ENCODE measurements at places on chromosomes 2 and 18.

DNA sequence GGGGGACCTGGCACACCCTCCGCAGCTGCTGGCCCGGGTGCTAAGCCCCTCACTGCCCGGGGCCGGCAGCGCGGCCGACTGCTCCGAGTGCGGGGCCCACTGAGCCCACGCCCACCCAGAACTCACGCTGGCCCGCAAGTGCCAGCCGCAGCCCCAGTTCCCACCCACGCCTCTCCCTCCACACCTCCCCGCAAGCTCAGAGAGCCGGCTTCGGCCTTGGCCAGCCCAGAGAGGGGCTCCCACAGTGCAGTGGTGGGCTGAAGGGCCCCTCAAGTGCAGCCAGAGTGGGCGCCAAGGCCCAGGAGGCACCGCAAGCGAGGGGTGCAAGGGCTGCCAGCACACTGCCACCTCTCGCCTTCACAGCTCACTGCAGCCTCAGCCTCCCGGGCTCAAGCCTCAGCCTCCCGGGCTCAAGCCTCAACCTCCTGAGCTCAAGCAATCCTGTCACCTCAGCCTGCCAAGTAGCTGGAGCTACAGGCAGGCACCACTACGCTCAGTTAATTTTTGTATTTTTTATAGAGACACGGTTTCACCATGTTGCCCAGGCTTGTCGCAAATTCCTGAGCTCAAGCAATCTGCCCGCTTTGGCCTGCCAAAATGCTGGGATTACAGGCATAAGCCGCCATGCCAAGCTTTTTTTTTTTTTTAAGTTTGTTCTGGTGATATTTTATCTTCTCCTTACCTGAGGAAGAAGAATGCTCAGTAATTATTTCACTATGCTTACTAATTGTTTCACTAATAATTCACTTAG lies 71.7 kb upstream of the CDCA7 start:
- DNase-seq, result no peak

GRCh38 chr2:74862020-74862964 lies 28.4 kb downstream of the HK2 start:
- DNase-seq, result no peak

DNA sequence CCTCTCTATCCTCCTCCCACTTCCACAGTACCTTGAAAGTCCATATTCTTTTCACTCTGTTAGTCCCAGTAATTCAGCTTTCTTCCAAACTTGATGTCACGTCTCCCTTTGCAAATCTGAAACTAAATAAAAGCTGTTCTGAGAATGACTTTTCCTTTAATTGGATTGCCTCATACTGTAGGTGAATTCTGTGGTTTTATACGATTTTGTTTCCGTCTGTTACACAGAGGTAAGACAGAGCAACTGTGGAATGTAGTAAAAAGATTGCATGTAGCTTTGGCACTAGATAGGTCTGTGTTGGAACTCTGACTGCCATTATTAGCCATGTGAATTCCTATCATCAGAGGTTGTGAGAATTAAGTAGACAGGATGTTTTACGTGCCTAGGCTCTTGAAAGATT lies 25.9 kb downstream of the MALT1 start:
- DNase-seq, result no peak

GRCh38 chr2:162072181-162072702 lies 1.8 kb downstream of the DPP4 start:
- no peak for DNase-seq

GRCh38 chr18:808502-808901 lies 3.5 kb downstream of the YES1 start:
- no peak for DNase-seq

- no peak for DNase-seq
Observed at GRCh38 chr2:20676353-20677215, 9.6 kb downstream of the GDF7 start.

DNA sequence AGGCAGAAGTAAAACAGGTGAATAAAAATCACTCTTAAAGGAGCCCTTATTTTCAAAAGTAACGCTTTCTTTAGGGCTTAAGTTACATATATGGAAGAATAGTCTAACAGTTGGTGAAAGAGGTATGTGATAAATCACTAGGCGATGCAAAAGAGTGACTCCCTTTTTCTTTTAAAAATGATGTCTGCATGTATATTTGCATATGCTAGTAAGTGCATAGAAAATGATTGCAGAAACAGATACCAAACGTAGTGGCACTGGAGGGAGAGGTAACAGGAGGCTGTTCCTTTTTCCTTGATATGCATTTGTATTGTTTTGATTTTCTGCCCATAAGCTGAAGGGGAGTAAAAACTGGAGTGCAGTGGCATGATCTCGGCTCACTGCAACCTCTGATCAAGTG lies 158.3 kb downstream of the PRPF40A start:
- no peak for DNase-seq

- no peak for DNase-seq
Observed at GRCh38 chr2:14533131-14533757, 99.3 kb upstream of the LRATD1 start.

- DNase-seq, result peak; percentile 78
Observed at GRCh38 chr18:76502551-76502950, 7.5 kb upstream of the ZNF516 start.

DNA sequence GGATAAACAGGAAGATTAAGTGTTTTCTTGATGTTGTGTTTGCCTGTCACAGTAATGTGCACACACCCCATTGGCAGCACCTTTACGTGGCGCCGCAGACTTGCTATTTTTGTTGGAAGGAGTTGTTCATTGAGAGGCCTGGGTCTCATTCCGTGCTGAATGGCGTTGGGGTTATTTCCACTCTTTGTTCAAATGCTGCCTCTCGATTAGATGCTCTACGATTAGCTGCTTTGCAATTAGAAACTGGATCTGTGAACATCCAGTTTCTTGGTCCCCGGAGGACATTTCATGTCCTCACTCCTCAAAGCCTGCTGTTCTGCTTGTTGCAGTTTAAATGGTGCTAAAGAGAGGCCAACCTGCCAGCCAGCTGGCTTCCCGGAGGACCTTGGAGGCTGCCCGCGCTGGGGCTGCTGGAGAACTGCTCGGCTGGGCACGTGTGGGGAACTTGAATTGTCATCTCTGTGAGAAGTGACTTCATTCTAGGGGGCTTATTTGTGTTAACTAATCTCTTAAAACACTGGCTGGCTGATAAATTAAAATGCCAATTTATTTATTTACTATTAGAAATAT lies 117.4 kb upstream of the NABP1 start:
- no peak for DNase-seq

- DNase-seq, result no peak
Observed at GRCh38 chr2:175156534-175156933, 11.5 kb downstream of the ATF2 start.

GRCh38 chr2:70090706-70091334 lies 3.5 kb downstream of the PCBP1 start:
- DNase-seq, result no peak

DNA sequence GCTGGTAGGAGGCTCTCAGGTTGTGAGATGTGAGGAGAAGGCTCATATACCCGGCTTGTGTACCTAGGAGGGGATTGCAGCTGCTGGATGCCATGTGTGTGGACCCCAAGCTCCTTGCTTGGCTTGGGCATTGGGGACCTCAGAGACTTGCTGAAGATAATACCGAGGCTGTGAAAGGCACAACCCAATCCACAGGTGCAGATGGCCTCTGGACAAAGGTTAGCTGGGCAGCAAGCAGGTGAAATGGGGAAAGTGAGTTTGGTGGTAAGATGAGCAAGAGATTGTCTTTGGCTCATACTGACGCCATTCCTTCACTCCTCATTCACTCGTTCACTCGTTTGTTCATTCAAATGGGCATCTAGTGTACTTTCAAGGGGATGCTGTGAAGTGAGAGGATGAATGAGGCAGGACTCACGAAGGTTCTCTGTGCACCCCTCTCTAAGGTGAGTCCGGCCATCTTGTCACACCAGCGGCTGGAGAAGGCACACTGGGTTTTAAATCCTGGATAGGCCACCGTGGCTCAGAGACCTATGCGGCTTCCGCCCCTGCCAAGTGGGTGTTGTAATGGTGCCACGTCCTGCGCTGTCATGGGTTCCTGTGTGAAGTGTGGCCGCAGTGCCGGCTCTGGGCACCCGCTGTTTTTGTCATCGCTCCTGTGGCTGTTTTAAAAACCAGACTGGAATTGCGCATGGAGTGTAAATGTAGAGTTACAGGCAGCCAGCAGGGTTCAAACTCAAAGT lies 13.7 kb downstream of the FBLN7 start:
- no peak for DNase-seq

DNA sequence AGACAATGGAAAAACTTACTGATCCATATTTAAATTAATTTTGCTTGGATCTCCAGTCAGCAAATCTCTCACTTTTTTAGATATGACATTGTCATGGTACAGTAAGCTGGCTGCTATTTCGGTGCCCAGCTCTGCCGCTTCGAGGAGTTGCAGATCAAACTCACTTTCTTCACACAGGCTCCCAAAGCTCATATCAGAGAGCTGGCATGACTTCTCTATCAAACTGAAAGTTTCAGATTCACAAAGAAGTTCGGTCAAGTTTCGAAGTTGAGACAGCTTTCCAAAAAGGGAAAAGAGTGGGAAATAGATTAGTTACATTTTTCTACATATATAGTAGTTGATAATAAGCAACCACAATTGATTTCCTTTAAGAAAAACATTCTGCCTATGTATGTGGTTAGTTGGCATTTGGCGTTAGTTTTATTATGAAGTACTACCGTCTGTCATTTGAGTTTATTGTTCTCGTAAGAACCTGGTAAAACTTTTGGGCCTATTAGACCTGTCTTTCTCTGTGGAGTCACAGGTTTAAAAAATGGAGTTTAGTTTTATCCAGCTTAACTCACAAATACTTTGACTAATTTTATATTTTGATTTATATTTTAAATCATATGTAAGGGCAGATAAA lies 118.8 kb downstream of the ABCA12 start:
- no peak for DNase-seq

DNA sequence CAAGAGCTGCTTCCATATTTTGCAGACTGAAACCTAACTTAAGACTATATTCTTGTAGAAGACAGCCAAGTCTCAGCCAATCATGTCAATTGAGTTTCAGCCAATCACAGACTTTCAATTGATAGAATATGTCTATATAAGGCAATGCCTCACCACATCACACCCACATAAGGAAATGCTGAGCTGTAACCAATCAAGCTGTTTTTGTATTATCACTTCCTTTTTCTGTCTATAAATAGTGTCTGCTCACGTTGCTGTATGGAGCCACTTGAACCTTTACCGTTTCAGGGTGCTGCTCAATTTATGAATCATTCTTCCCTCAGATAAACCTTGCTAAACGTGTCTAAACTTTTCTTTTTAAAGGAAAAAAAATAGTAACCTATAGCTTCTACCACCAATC lies 1554.4 kb upstream of the LRRTM1 start:
- DNase-seq, result no peak

All from inflammatory macrophage (primary cell).